ENCODE measurements at places on chromosomes 3 and 15. TPM values are rescaled to one million over a fixed set of nuclear protein-coding genes. Genes with fewer than 3 reads are reported as not detected.

C15orf62 gene
- 3.1 TPM for total RNA-seq

LRRC3B gene
- total RNA-seq: not detected

ATP13A3 gene
- total RNA-seq: 47.9 TPM

RASL12 gene
- not detected for total RNA-seq

ONECUT1 gene
- not detected for total RNA-seq

SLC15A2 gene
- total RNA-seq: 0.07 TPM

ISL2 gene
- 0.44 TPM for total RNA-seq

LYZL4 gene
- not detected for total RNA-seq

GRM2 gene
- not detected for total RNA-seq

GP9 gene
- total RNA-seq: not detected

Data from G401 (cell line).